ENCODE measurements at places on chromosomes 3 and 15.

DNA sequence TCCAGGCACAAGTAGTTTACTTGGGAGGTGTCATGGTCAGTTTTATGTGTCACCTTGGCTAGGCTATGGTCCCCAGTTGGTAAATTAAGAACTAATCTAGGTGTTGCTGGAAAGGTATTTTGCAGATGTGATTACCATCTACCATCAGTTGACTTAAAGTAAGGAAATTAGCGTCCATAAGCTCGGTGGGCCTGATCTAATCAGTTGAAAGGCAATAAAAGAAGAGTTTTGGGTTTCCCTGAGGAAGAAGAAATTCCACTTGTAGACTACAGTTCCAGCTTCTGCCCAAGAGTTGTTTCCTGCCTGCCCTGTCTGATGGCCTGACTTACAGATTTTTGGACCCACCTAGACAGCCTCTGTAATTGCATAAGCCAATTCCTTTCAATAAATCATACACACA lies 438.7 kb upstream of the PROK2 start:
- DNase-seq: no peak

- DNase-seq: no peak
Measured at GRCh38 chr3:13853978-13854296, 25.9 kb downstream of the WNT7A start.

GRCh38 chr15:87362531-87362930 lies 894.0 kb downstream of the NTRK3 start:
- DNase-seq: no peak

- no peak for DNase-seq
Measured at GRCh38 chr3:153313302-153313965, 151.4 kb downstream of the RAP2B start.

- no peak for DNase-seq
Measured at GRCh38 chr3:55267206-55267930, 219.7 kb downstream of the WNT5A start.

DNA sequence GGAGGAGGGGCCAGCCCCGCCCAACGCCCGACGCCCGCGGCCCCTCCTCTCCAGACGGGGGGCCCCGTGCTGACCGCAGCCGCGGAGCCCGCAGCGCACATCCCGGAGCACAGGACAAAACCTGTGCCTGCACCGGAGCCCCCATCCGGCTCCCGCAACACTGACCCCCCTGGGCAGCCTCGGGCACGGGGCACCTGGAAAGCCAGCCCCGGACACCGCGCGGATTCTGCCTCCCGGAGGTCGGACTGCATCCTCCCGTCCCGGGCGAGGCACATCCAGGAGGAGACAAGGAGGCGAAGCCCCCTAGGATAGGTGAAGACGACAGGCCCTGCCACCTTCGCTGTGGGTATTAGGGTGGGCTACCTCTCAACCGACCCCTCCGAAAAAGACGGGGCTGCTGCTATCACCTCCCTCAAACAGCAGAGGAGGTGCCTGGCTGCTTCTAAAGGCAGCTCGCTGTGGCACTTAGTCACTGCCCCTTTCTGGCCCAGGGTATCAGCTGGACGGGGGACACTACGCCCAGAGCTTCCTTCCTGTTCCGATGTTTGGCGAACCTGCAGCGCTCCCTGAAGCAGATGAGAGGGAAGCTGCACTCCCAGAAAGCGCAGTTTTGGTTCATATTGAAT lies 10.6 kb downstream of the XXYLT1 start:
- no peak for DNase-seq

GRCh38 chr3:49283997-49284396 lies 7.0 kb upstream of the C3orf62 start:
- no peak for DNase-seq

DNA sequence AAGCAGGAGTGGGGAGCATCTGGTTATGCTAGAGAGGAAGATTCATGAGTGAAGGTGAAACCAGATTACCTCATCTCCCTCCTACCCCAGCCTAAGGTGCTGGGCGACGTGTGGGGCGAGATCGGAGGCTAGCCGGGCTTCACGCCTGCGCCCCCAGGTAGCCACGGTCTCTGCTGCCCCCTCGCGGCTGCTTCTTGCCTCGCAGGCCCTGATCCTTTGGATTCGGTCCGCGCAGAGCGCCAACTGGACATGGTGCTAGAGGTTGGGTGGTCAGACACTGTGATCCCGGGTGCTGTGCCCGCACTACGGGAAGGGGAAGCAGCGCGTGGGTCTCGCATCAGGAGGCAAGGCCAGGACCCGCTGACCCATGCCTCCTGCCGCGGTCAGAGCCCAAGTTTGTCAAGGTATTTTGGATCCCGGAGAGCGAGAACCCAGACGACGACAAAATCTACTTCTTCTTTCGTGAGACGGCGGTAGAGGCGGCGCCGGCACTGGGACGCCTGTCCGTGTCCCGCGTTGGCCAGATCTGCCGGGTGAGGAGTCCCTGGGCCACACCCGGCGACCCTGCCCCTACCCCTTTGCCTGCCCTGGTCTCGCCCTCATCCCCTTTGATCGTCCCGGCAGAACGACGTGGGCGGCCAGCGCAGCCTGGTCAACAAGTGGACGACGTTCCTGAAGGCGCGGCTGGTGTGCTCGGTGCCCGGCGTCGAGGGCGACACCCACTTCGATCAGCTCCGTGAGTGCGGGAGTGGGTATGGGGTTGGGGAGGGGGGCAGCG lies 4.2 kb downstream of the SEMA3B start:
- no peak for DNase-seq

DNA sequence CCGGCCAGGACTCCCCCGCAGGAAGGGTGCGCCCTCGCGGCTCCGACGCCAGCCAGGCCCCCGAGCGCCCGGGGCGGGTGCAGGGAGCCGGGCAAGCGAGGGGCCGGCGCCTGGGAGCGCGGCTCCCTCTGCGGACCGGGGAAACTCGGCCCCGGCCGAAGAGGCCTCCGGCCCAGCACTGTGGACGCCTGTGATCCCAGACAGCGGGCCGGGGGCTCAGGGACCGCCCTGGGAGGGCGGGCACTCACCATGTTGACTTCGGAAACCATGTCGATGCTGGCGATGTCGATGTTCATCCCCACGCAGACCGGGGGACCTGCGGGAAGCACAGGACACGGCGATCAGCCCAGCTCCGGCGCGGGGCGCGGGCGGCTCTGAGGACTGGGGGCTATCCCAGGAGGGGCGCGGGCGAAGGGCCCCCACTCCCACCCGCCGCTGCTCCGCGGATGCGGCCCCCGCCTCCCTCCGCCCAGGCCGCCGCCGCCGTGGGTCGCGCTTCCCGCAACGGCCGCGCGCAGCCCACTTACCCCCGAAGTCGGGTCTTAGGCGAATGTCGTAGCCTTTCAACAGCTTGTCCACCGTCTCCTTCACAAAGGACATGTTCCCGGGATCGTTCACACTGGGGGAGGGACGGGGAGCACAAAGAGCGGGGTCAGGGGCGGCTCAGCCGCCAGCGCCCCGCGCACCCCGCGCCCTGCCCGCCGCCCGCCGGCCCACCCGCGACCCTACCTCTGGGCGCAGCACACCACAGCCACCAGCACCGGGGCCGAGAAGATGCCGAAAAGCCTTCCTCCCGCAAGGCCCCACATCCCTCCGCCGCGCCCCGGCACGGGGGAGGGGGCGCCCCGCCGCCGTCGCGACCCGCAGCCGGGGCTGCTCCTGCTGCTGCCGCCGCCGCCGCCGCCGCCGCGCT lies at the start of gene GABRB3:
Gene GABRB3, minus strand, starts transcription at position 913 of the 913 bp plus-strand sequence.
- no peak for DNase-seq

- DNase-seq: no peak
Measured at GRCh38 chr3:145817870-145818483, 343.0 kb downstream of the PLOD2 start.

DNA sequence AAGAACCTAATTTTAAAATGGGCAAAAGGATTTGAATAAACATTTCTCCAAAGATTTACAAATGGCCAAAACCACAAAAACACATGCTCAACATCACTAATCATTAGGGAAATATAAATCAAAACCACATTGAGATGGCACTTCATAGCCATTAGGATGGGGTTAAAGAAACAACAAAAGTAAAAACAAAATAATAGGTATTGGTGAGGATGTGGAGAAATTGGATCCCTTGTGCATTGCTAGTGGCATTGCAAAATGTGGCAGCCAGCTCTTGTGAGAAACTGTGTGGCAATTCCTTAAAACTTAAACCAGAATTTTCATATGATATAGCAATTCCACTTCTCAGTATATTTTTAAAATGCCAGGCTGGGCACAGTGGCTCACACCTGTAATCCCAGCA lies 126.5 kb downstream of the STT3B start:
- no peak for DNase-seq

GRCh38 chr3:69848113-69848512 lies 108.8 kb downstream of the MITF start:
- no peak for DNase-seq

- no peak for DNase-seq
Measured at GRCh38 chr3:180332608-180333007, 269.4 kb upstream of the TTC14 start.

- DNase-seq: no peak
Measured at GRCh38 chr15:100903168-100903554, 16.0 kb upstream of the LRRK1 start.

DNA sequence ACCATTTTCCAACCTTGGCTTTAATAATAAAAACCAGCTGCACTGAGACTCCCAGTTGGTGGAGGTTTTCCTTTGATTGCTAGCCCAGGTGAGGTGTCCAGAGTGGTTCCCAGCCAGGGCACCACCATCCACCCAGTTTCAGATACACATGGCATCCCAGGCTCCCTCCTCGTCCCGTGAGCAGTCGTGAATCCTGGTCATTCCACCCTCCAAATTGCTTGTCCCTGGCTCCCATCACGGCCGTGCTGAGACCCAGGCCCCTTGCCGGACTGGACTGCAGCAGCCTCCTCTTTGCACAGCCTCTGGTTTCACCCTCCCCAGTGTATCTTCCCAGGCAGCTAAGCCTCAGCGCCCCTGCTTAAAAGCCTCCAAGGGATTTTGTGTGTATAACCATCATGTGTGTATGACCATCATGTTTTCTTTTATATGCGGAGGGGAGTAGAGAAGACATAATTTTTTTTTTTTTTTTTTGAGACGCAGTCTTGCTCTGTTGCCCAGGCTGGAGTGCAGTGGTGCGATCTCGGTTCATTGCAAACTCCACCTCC lies 106.3 kb downstream of the ETFA start:
- no peak for DNase-seq

DNA sequence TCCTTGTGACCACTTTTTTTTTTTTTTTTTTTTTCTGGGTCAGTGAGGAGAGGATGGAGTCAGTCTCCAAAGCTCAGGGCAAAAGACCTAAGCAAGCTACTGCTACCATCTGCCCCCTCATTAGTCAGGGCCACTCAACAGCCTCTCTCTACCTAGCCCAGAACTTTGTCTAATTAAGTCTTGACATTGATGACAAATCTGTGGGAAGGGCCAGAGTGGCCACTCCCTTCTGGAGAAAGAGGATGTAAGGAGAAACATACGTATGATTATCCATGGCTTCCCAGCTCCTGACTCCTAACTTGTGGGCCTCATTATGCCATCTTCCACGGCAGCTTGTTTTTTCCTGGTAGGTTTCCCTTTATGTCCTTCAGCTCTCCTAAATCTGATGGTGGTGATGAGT lies 37.9 kb downstream of the NR1I2 start:
- no peak for DNase-seq

GRCh38 chr3:156024904-156025533 lies 95.4 kb upstream of the KCNAB1 start:
- no peak for DNase-seq

DNA sequence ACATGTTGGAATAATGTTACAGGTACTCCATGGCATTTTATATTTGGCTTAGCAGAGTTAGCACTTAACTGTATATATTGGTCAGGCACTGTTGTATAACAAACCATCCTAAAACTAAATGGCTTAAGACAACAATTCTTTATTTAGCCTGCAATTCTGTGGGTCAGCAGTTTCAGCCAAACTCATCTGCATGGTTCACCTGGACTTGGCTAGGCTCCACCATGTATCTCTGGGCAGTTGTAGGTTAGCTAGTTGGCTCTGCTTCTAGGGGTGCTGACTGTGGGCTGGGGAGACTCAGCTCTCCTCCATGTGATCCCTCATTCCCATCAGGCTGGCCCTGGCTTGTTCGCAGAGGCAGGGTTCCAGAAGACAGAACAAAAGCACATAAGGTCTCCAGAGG lies 34.4 kb downstream of the RARB start:
- no peak for DNase-seq

All from cortex of kidney (tissue), 1 donor.